ENCODE measurements at places on chromosomes 6 and 20. TPM values are rescaled to one million over a fixed set of nuclear protein-coding genes. Genes with fewer than 3 reads are reported as not detected.

TFAP2A gene
- 24.1 TPM for polyA plus RNA-seq

MOG gene
- not detected for polyA plus RNA-seq

TBC1D20 gene
- polyA plus RNA-seq: 32.9 TPM

AGER gene
- 13.3 TPM for polyA plus RNA-seq

GPLD1 gene
- polyA plus RNA-seq: 3.5 TPM

GRM1 gene
- 0.21 TPM for polyA plus RNA-seq

TRIM15 gene
- 0.16 TPM for polyA plus RNA-seq

PHACTR3 gene
- polyA plus RNA-seq: 13.1 TPM

PKHD1 gene
- polyA plus RNA-seq: 24.9 TPM

BPIFA3 gene
- polyA plus RNA-seq: not detected

All from left renal cortex interstitium (tissue), 4 donors.